Activated naive CD4-positive, alpha-beta T cell (primary cell): ENCODE measurements at places on chromosomes 1 and 21.

DNA sequence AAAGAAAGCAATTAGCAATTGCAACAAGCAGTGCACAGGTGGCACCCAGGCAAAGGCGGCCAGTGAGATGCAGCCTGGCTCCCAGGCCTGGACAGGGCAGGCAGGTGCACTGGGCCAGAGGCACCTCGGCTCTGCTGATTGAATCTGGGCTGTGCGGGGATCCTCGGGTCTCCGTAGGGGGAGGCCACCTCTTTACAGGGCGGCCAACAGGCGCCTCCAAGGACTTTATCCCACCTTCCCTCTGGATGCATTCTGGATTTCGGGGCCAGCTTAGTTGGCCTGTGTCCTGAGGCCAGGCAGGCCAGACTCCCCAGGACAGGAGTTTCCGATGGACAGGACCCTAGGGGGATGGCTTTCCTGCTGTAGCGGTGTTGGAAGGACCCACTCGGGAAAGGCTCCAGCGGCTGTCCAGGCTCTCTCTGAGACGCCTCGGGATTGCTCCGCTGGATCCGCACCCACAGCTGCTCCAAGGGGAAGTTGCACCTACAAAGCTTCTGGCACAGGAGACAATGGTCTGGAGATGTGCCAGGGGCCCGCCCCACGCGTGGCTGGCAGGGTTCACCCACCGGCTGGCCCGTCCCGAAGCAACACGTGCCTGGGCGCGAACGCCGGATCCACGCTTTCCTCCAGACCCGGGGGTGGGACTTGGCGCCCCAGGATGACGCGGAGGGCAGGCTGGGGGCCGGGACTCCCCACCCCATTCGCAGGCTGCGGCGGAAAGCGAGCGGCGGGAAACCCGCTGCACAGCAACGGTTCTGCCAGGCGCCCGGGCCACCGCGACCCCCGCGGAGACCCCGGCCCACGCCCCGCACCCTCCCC is 810 bp downstream of the SLC19A1 start:
- peak; percentile 46 for DNase-seq

DNA sequence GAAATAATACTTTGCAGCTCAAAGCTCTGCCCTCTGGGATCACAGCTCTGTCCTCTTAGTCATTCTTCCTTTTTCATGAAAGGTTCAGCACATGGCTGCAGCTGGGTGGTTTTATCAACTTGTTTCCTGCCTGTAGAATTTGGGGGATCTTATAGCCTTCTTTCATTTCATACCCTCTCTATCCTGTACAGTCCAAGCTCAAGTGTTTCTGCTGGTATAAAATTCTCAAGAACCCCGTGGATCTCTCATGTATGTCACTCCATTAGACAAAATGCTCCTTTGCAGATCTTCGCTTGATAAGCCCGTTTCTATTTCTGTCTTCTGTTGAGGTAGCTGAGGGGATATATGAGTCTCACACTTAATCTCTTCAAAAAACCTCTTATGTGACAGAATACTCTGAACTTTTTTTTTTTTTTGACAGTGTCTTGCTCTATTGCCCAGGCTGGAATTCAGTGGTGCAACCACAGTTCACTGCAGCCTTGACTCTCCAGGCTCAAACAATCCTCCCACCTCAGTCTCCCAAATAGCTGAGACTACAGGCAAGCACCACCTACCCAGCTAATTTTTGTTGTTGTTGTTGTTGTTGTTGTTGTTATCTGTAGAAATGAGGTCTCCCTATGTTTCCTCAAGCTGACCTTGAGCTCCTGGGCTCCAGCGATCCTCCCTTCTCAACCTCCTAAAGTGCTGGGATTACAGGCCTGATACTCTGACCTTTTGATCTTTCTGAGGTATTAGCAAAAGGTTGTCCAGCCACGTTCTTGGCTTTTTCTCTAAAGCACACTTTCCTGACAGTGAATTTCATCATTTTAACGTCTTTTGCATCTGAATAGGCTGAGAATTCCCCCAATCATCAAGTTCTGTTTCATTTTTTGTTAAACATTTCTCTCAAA is 24.6 kb upstream of the COL9A2 start:
- DNase-seq: no peak

- DNase-seq: no peak
Measured at GRCh38 chr1:31460027-31460426, 47.0 kb downstream of the SERINC2 start.

DNA sequence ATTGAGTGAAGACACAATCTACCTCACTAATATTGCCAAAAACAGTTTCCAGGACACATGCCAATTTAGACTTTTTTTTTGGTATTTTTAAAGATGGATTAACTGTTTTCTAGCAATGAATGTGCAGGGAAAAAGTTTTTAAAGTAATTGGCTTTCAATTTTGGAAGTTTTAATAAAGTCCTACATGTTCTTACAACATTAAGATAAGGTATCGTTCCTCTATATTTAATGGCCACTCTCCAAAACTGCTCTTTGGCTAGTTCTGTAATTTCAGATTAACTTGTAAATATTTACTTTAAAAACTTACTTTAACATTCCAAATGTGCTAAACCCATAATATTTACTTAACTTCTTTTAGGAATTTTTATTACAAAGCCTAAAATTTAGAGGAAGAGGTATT is 1332.2 kb upstream of the PRMT6 start:
- DNase-seq: no peak

GRCh38 chr1:100265562-100265930 is 470 bp upstream of the RTCA start:
- peak; percentile 18 for DNase-seq

- no peak for DNase-seq
Measured at GRCh38 chr1:240508201-240508600, 103.8 kb downstream of the GREM2 start.

DNA sequence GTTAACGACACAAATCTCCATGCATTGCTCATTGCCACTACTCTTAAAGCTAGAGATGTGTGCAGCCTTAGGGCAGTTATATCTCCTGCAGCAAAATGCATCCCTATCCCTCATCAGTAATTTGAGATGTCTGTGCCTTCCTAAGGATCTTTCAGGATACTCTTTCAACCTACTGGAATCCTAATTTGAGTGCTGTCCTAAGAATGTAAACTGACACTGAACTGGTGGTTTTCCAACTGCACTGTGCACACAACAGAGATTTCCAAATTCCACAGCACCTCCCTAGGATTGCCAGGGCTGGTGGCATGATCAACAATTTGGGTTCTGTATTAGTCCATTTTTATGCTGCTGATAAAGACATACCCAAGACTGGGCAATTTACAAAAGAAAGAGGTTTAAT is 193.9 kb downstream of the LTN1 start:
- no peak for DNase-seq

- DNase-seq: no peak
Measured at GRCh38 chr1:107019166-107019565, 37.3 kb upstream of the PRMT6 start.

DNA sequence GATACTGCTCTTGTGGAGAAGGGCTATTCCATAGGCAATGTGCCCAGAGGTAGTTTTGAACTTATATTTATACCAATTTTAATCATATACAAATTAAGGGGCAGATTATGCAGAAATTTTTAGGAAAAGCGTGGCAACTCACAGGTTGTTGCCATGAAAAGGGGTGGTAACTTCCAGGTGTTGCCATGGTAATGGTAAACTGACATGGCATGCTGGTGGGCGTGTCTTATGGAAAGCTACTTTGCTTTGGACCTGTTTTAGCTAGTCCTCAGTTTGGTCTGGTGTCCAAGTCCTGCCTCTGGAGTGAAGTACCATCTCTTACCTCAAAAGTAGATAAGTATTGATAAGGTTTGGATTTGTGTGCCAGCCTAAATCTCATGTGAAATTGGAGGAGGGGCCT is 7.9 kb upstream of the IL23R start:
- no peak for DNase-seq

DNA sequence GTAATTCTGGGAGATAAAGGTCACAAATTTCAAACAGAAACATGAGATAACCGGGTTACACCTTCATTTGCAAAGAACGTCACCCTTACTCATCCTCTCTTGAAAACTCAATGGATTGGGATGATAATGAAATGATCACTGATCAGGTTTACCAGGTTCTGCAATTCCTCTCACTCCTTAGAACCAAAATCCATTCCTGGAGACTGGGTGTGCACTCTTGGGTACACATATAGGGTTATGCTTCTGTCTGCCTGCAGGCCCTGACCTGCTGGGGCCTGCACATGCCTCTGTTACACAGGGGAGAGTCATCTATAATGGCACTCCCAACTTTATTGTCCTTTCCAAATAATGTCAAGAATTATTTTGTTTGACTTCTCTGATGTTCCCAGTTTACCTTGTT is 8.3 kb downstream of the SUSD4 start:
- DNase-seq: no peak

GRCh38 chr1:98398649-98399048 is 262.9 kb upstream of the SNX7 start:
- DNase-seq: no peak

DNA sequence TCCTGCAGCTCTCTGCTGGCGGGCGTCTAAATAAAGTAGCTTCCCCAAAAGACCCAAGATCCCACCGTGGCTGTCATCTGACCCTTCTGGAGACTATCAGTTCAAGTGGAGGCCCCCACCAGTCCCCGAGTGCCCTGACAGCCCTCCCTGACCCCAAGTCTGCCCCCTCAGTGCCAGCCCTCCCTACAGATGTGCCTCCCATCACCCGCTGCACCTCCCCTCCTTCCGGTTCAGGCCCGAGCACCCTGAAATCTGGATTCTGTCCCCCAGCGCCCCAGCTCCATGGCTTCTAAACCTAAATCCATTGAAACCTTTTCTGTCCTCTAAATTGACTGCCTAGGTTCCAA is 595 bp downstream of the IL10RB start:
- DNase-seq: peak; percentile 22

DNA sequence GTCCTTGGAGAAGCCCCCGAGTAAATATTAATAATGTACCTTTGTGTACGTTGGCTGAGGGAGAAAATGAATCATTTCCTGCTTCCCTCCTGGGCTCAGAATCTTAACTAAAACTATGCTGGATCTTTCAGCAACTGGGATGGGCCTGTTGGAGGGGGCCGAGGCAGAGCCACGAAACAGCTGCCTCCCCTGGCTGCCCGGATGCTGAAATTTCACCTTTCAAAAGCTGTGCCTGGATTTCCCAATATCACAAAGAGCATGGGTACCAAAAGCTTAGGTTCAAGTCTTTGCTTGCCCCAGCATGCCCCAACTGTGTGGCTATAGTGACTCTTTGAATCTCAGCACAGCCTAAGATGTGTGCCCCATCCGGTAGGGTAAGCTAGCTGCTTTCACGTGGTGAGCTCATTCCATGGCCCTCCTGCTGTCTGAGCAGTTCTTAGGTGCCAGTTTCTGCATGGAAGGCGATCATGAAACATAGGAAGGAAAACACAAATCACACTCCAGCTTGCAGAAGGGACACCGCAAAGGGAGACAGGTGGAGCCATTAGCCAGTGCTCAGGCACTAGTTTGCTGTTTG is 473.5 kb downstream of the PTPRU start:
- no peak for DNase-seq

DNA sequence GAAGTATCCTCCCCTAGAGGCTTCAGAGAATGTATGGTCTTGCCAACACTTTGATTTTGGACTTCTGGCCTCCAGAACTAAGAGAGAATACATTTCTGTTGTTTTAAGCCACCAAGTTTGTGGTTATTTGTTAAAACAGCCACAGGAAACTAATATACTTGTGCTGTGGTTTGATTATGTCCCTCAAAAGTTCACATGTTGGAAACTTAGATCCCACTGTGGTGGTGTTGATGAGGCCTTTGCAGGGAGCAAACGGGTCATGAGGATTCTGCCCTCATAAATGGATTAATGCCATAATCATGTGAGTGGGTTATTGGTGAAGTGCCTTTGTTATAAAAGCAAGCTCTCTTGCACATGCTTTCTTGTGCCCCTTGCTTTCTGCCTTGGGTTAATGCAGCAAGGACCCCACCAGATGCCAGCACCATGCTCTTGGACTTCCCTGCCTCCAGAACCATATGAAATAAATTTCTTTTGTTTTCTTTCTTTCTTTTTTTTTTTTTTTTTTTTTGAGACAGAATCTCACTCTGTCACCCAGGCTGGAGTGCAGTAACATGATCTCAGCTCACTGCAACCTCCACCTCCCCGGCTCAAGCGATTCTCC is 157.3 kb downstream of the CLIC6 start:
- DNase-seq: no peak

DNA sequence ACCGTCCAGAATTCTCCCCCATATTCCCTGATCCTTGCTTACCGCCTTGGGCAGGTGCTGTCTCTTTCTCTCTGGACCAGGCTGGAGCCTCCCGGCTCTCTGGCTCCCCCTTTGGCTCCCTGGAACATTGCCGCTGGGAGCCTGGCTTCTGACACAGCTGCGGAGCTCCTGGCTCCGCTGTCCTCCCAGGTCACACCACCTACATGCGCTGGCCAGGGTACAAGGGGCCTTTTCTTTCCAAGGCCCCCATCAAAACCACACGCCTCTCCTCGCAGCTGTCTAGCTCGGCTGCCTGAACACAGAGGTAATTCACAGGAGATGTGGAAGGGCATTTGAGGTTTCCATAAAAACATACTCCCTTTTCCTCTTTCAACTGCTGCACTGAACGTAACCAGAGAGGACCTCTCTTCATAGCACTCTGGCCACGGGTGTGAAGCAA is 7.5 kb upstream of the ZNF648 start:
- DNase-seq: no peak

- no peak for DNase-seq
Measured at GRCh38 chr1:247456914-247457639, 827 bp downstream of the OR2B11 start.

DNA sequence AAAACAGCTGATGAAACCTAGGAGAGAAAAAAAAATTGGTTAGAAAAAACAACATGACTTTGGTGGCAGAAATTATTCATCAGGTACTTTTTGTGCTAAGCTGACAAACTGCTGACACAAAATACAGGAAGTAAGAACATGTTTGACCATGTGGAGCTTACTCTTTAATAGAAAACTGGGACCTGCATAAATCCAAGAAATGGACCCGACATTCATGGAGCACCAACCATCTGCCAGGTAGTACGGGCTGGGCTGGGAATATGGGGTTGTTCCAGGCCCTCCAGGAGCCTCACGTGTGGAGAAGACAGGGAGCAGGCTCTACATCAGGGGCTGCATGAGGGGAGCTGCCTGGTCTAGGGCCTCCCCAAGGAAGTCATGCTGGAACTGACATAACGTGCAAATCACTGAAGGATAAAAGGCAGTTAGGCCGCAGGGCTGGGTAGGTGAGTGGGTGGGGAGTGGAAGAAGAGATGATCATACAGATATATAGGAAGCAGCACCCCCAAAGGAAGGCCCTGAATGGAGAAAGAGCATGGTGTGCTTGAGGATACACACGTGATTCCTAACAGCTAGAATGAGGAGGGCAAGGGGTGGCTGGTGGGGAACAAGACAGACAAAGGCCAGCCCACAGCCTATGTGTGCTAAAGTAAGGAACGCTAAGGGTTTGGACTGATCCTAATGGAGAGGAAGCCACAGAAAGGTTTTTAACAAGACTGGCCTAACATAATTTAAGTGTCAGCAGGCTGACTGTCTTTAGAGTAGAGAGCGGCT is 26.1 kb downstream of the CD58 start:
- no peak for DNase-seq

GRCh38 chr1:64975740-64976139 is 9.4 kb upstream of the JAK1 start:
- no peak for DNase-seq
